G401 (cell line): ENCODE measurements at places on chromosomes 3 and 15.
A peak's percentile ranks its signal among the peaks of the same experiment; 100 is the strongest.

- peak; percentile 43 for DNase-seq
Measured at GRCh38 chr3:71103430-71103921, 480.1 kb downstream of the FOXP1 start.

DNA sequence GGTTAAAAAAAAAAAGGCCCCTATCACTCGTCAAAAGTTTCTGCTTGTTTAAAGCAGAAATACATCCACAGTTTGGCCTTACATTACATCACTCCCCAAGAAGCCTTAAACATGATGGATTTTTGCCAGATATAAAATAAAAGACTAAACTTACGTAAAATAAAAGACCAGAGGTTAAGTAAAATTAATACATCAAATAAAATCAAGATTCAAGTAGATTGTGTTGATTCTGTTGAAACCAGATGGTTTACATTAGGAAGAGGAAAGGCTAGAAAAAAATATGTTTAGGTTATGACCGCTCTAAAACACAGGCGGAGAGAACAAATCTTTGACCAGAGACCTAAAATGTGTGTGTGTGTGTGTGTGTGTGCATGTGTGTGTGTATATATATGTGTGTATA, 104.1 kb downstream of the DUT start:
- no peak for DNase-seq

- DNase-seq = no peak
Measured at GRCh38 chr15:62124973-62125303, 40.1 kb downstream of the C2CD4B start.

- no peak for DNase-seq
Measured at GRCh38 chr15:43105077-43105736, 631 bp downstream of the UBR1 start.

- DNase-seq = no peak
Measured at GRCh38 chr3:168709073-168709472, 613.3 kb upstream of the GOLIM4 start.

- no peak for DNase-seq
Measured at GRCh38 chr3:14518893-14519292, 21.2 kb downstream of the GRIP2 start.

DNA sequence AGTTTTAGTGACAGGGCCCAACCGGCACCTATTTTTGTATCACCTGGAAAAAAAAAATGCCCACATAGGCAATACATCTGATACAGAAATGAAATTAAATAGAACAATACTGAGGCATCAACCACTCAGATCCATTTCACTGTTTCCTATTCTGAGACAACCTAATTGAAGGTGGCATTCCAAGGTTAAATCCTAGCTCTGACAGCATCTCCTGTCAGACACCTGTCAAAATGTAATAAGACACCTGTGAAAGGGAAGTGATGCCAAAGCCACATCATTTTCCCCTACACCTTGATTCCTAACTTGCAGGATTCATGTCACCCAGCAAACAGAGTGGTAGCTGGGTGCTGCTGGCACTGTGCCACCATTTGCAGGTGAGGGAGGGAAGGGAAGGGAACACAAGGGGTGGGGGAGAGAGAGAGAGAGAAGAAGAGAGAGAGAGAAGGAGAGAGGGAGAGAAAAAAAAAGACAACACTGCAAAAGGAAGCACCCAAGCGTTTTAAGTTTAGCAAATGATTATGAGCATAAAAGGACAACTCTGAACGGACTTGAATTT, 1044.6 kb upstream of the CFAP20DC start:
- no peak for DNase-seq

DNA sequence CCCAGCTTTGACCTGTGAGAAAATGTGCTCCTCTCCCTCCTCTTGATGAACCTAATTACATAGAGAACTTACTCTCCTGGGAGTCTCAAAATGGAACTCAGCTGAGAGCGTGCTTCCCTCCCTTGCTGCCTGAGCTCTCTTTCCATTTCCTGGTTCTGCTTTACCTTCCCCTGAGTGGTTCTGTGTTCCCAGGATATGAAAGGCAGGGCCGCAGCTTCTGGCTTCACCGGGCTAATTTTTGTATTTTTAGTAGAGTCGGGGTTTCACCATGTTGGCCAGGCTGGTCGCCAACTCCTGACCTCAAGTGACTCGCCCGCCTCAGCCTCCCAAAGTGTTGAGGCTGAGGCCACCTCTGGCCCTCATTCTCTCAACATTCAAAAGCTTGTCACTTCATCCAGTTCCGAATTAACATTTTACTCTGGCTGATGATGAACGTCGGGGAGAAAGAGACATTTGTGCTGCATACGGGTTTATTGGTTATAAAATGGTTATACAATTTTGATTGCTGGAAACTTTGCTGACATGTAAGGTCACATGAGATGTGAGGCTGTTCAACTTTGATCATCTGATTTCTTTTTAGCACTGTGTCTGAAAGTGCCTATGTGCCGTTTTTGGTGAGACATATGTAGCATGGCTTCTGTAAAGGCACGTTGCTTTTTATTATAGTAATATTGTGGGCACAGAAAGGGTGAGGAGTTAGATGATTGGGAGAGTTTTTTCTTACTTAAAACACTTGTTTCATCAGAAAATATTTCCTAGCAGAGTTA, 6.6 kb downstream of the PLS1 start:
- DNase-seq = no peak

DNA sequence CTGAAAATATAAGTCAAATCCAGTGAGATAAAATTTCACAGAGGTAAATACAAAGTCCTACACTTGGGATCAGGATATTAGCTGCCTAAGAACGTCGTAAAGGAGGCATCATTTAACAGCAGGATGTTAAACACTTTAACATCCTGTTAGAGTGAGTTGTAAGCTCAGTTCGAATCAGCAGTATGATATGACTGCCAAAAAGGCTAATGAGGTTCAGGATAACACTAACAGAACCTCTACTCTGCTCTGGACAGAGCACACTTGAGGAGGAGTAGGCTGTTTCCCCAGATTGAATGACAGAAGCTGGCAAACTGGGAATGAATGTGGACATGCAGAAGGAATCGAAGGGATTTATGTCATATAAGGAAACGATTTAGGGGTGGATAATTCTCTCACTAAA, 227.1 kb upstream of the CD96 start:
- DNase-seq = no peak

DNA sequence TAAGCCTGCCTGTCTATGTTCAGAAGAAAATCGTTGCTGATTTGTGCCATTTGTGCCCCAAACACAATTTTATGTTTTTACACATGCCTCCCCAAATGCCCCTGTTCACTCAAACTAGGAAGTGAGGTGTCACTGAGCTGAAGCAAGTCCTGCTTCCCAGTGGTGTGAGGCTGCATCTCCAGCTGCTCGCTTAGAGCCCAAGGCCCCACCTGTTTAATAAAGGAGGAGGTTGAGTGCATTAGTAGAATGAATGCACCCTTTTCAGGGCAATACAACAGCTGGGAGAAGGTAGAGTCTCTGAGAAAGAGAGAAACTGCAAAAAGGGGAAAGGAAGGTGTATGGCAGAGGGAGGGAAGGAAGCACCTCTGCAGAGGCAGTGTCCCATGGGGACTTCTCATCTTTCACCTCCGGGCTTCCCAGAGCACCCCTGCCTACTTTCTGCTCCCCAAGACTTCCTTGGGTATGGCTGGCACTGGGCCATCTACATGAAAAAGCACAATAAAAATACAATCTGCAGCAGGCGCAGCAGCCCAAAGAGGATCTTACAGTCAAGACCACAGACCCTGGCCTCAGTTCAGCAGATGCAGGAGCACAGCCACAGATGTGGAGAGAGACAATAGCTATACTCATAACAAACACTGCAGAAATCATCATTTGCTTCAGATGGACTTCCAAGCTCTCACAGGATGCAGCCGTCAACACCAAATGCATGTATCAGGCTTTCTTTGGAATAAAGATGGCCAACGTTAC, 165.9 kb downstream of the POLR2M start:
- no peak for DNase-seq

- DNase-seq = no peak
Measured at GRCh38 chr3:147812186-147812911, 403.2 kb downstream of the ZIC1 start.
